ENCODE measurements at places on chromosomes 2 and 18. TPM values are rescaled to one million over a fixed set of nuclear protein-coding genes. Genes with fewer than 3 reads are reported as not detected.

The ECEL1 gene
- total RNA-seq, result not detected

The HNMT gene
- 7.6 TPM for total RNA-seq

The ELOA2 gene
- total RNA-seq, result not detected

The AGAP1 gene
- total RNA-seq, result 25.7 TPM

The TEKT4 gene
- not detected for total RNA-seq

The IL1B gene
- 0.11 TPM for total RNA-seq

The SLC9A4 gene
- total RNA-seq, result 0.79 TPM

The NT5DC4 gene
- not detected for total RNA-seq

The PLB1 gene
- 0.98 TPM for total RNA-seq

The L3MBTL4 gene
- 2.0 TPM for total RNA-seq

Measured in placental epithelial cell (primary cell).